ENCODE measurements at places on chromosomes 16 and 17. TPM values are rescaled to one million over a fixed set of nuclear protein-coding genes. Genes with fewer than 3 reads are reported as not detected.

Gene TBC1D3E
- total RNA-seq = not detected

Gene CDH13
- not detected for total RNA-seq

Gene KRT36
- total RNA-seq = not detected

Gene ATP2C2
- total RNA-seq = not detected

Gene RAPGEFL1
- total RNA-seq = 11.6 TPM

Gene CCDC200
- not detected for total RNA-seq

Gene SHCBP1
- total RNA-seq = 45.6 TPM

Gene CRYBA1
- not detected for total RNA-seq

Gene BBS2
- 18.0 TPM for total RNA-seq

Gene RHBDL3
- 0.11 TPM for total RNA-seq

Gene KRTAP9-8
- total RNA-seq = not detected

Gene CTDNEP1
- total RNA-seq = 170 TPM

Gene SLC12A3
- total RNA-seq = not detected

Gene NKD1
- total RNA-seq = 1.8 TPM

Gene SLC13A2
- total RNA-seq = not detected

Gene CBLN1
- total RNA-seq = not detected

Gene ACSM2B
- 2.3 TPM for total RNA-seq

Gene CRHR1
- total RNA-seq = not detected

Gene ZNF75A
- 25.4 TPM for total RNA-seq

Gene COG7
- total RNA-seq = 24.2 TPM

Gene MPO
- not detected for total RNA-seq

Gene HAGHL
- total RNA-seq = 18.5 TPM

Gene SPATA32
- total RNA-seq = 0.67 TPM

Gene TSPAN10
- 0.30 TPM for total RNA-seq

Gene KRTAP17-1
- not detected for total RNA-seq

Gene DNASE1L2
- total RNA-seq = 2.2 TPM

Gene RAB26
- 0.59 TPM for total RNA-seq

Gene CDRT15L2
- not detected for total RNA-seq

Gene C1QTNF1
- total RNA-seq = not detected

Gene OR1A1
- total RNA-seq = not detected

Gene PABPN1L
- total RNA-seq = not detected

Gene PRSS36
- total RNA-seq = 0.14 TPM

Gene HNF1B
- 5.0 TPM for total RNA-seq

Gene CHCT1
- 0.55 TPM for total RNA-seq

Gene ZNF768
- 17.1 TPM for total RNA-seq

Gene RUNDC3A
- total RNA-seq = 0.16 TPM

Gene ADAM11
- total RNA-seq = 0.14 TPM

Gene C1QBP
- total RNA-seq = 372 TPM

Gene TNP2
- not detected for total RNA-seq

Gene ABCC6
- total RNA-seq = not detected

Gene SOX9
- not detected for total RNA-seq

Gene PRAC1
- not detected for total RNA-seq

Gene AIPL1
- total RNA-seq = not detected

Gene GLIS2
- 2.1 TPM for total RNA-seq

Gene KCNJ2
- total RNA-seq = 0.11 TPM
